Activated CD4-positive, alpha-beta T cell treated with anti-CD3 and anti-CD28 coated beads for 48 hours (primary cell): ENCODE measurements at places on chromosomes 13 and 19.
A peak's percentile ranks its signal among the peaks of the same experiment; 100 is the strongest.

- DNase-seq, result no peak
Measured at GRCh38 chr19:23286477-23286876, 36.3 kb upstream of the ZNF724 start.

DNA sequence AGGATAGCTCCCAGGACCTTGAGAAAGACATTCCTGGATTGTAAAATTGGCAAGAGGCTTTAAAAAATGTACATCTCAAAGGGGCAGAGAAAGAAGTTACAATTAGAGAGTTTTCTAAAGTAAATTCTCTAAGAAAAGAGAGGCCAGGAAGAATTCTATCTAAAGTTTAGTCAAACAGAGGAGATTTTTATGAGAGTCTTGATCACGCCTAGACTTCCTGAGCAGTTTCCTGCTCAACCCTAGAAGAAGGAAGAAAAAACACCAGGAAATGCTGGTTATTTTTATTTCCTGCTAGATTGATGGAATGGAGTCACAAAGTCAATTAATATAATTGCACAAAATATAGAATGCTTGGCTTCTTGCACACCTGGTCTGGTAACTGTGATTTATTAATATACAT, 269.1 kb downstream of the PCDH20 start:
- no peak for DNase-seq

DNA sequence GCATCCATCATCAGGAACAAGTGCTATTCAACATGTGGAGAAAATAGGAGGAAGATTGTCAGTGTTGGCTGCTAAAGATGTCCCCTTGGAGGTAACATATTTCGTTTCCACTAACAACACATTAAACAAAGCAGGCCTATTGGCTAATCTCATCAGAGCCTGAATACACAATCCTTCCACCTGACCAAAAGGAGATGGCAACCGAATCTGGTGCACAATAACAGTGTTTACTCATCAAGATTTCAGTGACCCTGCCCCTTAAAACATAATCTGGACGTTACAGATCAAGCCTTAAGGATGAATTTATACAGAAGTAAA, 582.5 kb downstream of the EFNB2 start:
- DNase-seq, result no peak

GRCh38 chr13:101835920-101836319, 383.4 kb downstream of the ITGBL1 start:
- no peak for DNase-seq

DNA sequence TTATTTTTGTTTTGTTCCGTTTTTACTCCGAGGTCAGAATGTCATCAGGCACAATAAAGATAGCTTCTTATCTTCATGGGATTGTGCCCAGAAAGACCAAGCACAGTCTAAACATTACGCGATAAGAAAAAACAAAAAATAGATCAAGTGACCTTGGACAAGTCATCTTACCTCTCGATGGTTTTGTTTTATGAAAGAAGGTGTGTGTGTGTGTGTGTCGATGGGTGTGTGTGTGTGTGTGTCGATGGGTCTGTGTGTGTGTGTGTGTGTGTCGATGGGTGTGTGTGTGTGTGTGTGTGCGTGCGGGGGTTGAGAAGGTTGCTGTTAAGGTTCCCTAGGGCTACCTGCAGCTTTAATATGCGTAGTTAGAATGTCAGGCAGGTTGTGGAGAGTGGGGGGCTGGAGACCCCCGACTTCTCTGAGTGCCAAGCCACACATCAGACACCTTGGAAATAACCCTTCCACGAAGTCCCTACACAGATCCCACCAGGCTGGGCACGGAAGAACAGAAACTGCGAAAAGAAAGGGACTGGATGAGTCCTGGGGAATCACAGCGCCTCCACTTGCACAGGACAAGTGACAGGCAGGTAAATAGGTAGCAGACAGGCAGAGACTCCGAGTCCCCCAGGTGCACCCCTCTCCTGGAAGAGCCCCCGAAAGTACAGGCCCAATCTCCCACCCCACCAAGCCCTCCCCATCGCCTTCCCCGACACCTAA, 458 bp upstream of the ATP8A2 start:
- DNase-seq, result no peak

GRCh38 chr13:96796091-96796633, 198.1 kb downstream of the OXGR1 start:
- DNase-seq, result no peak

GRCh38 chr13:23637829-23638228, 67.6 kb downstream of the TNFRSF19 start:
- DNase-seq, result no peak

GRCh38 chr13:99178636-99179035, 22.0 kb upstream of the UBAC2 start:
- DNase-seq, result no peak

GRCh38 chr13:110705356-110705825, 525 bp downstream of the CARS2 start:
- DNase-seq, result no peak

DNA sequence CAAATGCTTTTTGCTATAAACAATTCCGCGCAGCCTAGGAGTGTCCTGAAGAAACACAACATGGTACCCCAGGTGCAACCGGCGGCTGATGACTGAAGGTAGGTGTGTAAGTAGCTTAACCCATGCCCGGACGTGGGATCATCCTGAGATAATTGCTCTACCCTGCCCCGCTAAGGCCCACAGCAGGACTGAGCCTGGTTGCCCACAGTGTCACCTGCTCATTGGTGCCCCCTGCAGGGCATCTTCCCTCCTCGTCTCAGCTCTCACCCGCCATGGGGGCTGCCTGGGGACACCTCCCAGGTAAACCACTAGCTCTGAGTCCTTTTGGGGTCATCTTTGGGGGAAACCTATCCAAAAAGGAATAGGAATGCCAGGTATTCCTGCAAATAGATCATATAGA, 22.3 kb downstream of the TMEM161A start:
- peak; percentile 70 for DNase-seq

DNA sequence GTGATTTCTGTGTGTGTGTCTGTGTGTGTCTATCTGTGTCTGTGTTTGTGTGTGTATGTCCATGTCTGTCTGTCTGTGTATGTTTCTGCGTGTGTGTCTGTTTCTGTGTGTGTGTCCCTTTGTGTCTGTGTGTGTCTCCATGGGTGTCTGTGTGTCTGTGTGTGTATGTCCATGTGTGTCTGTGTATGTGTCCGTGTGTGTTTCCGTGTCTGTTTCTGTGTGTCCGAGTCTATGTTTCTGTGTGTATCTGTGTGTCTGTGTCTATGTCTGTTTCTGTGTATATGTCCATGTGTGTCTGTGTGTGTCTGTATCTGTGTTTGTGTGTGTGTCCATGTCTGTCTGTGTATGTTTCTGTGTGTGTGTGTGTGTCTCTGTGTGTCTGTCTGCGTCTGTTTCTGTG, 276.3 kb upstream of the SOX1 start:
- DNase-seq, result no peak

DNA sequence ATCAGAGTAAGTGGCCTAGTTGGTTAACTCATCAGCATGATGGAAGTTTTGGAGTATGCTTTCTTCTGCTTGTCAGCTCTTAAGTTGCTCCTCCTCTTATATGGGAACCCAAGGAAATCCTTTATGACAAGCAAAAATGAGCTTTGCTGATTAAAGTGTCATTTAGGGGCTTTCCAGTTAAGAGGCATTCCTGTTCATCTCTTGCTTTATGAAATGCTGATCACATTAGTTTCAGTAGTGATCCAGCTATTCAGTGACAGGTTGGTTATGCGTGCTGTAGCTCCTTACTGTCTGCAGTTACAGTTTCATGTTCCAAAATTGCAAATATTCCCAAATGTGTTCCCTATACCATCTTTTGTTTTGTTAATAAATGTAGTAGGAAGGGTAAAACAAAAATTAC, 146.6 kb downstream of the CDK8 start:
- no peak for DNase-seq

- DNase-seq, result no peak
Measured at GRCh38 chr13:73903561-73903960, 230.6 kb downstream of the KLF12 start.

- no peak for DNase-seq
Measured at GRCh38 chr19:42113641-42114348, 18.5 kb downstream of the POU2F2 start.

- DNase-seq, result no peak
Measured at GRCh38 chr13:75460644-75461043, 21.3 kb downstream of the TBC1D4 start.
